BJ (cell line): ENCODE measurements at places on chromosomes 1 and 21.
A peak's percentile ranks its signal among the peaks of the same experiment; 100 is the strongest.

- no peak for DNase-seq
These were observed 75.7 kb upstream of the KIF26B start for GRCh38 chr1:245079021-245079609.

DNA sequence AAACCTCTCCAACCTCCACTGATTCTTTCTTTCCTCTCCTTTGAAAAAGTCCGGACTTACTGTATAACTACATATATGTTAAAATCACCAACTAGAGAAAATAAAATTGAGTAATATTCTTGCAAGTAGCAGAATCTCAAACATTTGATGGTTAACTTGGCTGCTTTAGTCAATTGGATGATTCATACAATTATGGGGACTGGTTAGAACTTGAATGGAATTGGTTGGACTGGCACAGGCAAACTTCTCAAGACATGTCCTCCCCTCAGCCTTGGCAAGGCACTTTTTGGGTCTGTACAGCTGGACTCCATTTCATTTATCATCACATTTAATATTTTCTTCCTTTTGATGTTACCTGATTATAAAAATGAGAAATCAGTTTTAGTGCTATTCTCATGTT is 6.5 kb downstream of the WLS start:
- no peak for DNase-seq

DNA sequence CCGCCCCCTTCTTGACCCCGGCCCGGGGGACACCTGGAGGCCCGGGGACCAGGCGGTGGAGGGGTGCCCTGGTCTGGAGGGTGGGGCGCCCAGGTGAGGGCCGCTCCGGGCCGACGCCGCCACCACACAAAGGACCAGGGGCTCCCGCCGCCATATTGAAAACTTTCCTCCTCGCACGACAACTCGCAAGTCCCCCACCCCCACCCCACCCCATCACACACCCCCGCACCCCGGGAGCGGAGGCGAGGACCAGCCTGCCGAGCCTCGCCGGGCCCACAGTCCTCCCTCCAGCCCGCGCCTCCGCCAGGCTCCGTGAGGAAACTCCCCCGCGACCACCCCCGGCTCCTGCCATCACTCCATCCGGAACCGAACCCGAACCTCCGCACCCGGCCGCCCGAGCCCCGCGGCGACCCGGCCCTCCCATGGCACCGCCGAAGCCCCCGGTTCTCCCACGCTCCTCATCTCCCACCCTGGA is 733 bp downstream of the KDM5B start:
- DNase-seq: no peak

- no peak for DNase-seq
These were observed 18.1 kb downstream of the NAV1 start for GRCh38 chr1:201556841-201557571.

- DNase-seq: no peak
These were observed 146.1 kb downstream of the EDEM3 start for GRCh38 chr1:184608581-184608980.

GRCh38 chr1:12161662-12162458 is 4.9 kb upstream of the TNFRSF1B start:
- DNase-seq: peak; percentile 76

GRCh38 chr1:12661606-12662219 is 17.8 kb downstream of the AADACL4 start:
- DNase-seq: no peak

- no peak for DNase-seq
These were observed 9.7 kb downstream of the PTGS2 start for GRCh38 chr1:186670297-186671135.

GRCh38 chr1:208101661-208102431 is 142.3 kb downstream of the PLXNA2 start:
- DNase-seq: no peak

DNA sequence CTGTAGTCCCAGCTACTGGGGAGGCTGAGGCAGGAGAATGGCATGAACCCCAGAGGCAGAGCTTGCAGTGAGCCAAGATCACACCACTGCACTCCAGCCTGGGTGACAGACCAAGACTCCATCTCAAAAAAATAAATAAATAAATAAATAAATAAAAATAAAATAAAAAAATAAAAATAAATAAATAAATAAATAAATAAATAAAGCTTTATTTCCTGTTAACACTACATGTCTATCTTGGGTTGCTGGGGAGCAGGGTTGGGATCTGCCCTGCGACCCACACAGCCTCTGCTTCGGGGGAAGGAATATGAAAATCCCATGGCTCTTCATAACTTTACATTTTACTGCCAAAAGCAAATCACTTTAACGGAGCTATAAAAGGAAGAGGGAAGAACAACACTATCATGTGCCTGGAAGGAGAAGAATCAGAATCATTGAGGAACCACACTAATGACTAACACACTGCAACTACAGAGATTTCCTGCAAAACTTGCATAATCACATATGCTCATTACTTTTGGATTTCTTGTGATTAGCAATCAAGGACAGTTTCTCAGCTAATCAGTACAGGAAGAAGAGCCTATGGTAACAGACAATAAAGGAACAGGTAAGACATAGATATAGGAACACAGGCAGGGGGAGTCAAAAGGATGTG is 72.8 kb upstream of the CD55 start:
- DNase-seq: no peak

DNA sequence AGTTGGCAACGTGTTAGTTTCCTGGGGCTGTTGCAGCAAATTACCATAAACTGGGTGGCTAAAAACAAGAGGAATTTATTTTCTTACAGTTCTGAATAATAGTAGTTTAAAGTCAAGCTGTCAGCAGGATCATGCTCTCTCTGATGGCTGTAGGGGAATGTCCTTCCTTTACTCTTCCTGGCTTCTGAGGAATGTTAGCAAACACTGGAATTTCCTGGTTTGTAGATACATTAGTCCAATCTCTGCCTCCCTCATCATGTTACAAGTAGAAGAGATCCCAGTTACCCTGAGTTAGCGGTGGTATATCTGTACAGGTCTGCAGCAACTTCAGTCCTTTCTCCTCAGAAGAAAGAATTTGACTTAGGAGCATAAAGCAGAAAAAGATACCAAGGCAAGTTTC is 2249.1 kb downstream of the NCAM2 start:
- DNase-seq: no peak

GRCh38 chr1:29786195-29786594 is 549.9 kb downstream of the PTPRU start:
- no peak for DNase-seq

DNA sequence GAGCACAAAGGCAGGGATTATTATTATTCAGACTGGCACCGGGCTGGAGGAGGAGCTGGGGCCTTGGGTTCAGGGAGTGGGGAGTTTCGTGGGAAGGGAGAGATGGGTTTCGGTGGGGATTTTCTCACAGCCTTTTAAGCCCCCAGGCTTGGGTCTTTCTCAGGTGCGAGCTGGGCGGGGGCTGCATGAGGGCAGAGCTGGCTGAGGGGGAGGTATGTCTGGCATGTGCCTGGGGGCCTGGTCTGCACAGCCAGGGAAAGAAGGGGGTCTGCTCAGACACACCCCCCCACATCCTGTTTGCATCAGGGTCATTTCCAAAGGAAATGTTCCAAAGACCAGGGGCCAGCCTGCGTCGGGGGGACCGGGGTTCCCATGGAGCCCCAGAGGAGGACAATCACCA is 21.6 kb downstream of the GRHL3 start:
- no peak for DNase-seq

DNA sequence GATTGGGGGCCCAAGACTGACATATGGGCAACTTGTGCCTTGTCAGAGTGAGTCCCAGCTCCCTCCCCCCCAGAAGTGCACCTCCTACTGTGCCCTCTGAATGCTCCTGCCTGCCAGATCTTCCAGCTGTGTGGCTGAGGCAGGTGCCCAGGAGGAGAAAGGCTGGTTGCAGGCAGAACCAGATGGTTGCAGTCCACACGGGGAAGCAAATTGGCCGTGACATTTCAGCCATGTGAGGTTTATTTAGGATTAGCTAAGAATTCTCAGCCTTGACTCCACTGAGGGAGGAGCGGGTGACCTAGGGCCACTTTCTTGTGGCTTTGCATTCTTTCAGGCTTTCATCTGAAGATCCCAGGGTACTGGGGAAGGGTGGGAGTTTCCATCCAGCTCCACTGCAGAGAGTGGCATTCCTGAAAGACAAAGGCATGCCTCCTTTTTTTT is 33.8 kb downstream of the PEX14 start:
- no peak for DNase-seq

DNA sequence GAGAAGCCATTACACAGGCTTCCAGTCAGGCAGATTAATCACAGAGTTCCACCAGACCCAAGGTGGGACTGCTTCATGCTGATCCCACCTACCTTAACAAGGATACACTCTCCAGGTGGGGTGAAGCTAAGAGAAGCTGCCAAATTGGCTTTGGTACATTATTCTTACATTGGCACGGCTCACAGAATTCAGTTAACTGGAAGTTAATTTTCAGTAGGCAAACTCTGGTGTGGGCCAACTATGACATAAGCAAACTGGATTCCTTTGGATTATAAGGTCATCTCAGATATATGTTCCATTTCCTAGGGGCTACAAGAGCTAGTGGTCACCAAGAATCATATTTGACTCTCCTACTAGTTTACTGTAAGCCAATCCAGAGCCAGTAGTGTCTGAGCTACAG is 448.8 kb upstream of the BEND5 start:
- no peak for DNase-seq

GRCh38 chr1:17023573-17023972 is 11.8 kb upstream of the ATP13A2 start:
- no peak for DNase-seq

- no peak for DNase-seq
These were observed 2.9 kb downstream of the LAMC1 start for GRCh38 chr1:183025782-183026774.

DNA sequence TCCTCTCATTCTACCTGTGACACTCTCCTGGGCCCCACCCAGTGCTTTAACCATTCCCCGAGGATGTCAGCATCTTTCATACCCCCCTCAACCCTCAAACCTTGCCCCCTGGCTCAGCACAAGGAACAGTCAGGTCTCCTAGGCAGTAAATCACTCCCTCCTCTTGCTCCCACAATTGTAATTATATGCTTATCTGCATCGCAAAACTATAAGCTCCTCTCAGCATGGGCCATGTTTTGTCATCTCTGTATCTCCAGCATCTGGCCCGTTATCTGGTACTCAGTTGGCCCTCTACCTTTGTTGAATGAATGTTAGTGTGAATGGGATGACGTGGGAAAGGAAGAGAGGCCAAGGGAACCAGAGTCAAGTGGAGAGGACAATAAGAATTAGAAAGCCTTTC is 2.8 kb upstream of the ELOVL1 start:
- DNase-seq: no peak

DNA sequence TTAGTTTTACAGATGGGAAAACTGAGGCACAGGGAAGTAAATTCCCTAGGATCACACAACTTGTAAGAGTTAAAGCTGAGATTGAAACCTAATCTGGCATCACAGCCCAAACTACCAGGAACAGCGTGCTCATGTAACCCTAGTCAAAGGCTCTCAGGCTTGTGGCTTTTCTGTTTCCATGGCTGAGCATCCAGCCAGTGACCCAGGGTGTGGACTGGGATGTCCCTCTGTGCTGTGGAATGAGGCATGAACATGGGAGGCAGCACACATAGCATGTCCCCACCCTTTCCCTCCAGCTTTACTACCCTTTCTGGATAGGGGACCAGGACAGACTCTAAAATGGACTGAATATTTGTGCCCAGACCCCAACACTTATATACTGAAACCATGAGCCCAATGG is 35.1 kb upstream of the RGS16 start:
- no peak for DNase-seq

DNA sequence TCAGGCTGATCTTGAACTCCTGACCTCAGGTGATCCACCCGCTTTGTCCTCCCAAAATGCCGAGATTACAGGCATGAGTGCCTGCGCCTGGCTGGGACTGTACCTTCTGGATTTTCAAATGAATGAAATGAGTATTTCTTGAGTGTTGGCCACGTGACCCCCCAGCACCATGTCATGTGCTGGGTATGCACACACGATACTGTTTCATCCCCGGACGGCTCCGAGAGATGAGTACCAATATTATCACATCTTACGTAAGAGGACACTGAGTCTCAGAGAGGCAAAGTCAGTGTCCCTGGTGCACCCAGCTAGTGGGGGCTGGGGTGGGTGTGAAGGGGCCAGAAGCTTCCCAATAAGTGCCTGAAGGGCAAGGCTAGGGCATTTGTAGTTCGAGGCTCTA is 780 bp upstream of the CROCC start:
- DNase-seq: no peak

DNA sequence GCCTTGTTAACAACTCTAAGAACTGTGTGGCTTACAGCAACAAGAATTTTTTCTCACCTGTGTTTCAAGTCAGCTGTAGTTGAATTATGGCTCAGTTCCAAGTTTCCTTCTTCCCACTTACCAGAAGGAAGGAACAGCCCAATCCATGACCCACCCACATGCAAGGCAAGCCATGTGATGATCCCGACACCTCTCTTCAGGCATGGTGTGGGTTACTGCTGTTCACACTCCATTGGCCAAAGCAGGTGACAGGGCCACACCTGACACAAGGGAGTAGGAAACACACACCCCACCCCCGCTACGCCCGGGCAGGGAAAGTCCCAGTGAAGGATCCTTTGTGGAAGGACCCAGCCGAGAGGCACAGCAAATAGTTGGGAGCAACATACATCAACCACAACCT is 36.3 kb downstream of the KCNJ15 start:
- DNase-seq: no peak

DNA sequence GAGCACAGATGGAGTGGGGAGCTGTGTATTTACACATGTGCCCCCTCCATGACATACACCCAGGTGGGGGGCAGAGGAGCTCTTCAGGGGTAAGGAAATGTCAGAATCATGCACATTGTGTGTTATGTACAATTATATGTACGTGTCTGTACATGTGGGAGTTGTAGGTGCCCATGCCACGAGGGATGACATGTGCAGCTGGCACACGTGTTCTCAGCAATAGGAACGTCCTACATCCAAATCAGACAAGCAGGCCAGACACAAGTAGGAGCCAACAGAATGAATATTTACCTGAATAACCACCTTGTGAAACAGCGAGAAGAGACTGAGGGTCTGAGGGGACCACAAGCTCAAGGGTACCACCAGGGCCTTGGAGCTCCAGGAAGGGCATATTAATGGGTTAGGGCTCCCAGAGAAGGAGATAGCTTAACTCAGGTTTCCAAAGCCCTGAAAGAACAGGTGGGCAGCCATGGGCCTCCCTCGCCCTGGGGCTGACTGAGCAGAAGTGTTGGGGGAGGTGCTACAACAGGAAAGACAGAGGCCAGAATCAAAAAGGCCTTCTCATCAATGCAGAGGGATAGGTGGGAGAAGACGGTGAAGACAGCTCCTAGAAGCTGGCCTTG is 3.2 kb downstream of the COL16A1 start:
- no peak for DNase-seq

- no peak for DNase-seq
These were observed 134.9 kb downstream of the MATN1 start for GRCh38 chr1:30588311-30589073.

- no peak for DNase-seq
These were observed 30.9 kb upstream of the NEXN start for GRCh38 chr1:77857552-77857951.

- DNase-seq: no peak
These were observed 99.1 kb downstream of the ASTN1 start for GRCh38 chr1:177065430-177065829.
